ENCODE measurements at places on chromosomes 1 and 21.

DNA sequence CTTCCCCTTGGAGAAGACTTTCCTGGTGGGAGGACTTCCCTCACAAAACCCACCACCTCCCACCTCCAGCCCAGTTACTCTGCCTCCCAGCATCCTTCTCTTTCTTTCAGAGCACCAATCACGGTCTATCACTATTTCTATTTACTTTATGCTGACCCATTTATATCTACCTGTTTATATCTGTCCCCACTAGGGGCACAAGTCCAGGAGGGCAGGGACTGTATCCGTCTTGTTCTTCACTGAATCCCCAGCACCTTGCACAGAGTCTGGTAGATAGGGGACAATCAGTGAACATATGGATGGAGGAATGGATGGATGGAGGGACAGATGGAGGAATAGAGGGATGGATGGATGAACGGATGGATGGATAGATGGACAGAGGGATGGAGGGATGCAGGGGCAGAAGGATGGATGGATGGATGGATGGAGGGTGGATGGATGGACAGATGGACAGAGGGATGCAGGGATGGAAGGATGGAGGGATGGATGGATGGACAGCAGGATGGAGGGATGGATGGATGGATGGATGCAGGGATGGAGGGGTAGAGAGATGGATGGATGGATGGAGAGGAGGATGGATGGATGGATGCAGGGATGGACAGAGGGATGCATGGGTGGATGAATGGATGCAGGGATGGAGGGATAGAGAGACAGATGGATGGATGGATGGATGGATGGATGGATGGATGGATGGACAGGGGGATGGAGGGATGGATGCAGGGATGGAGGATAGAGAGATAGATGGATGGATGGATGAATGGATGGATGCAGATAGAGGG lies 5.5 kb downstream of the C1QB start:
- DNase-seq = no peak

- no peak for DNase-seq
Measured at GRCh38 chr1:176885751-176886150, 278.8 kb downstream of the ASTN1 start.

- no peak for DNase-seq
Measured at GRCh38 chr1:245622332-245623014, 467.7 kb downstream of the KIF26B start.

- no peak for DNase-seq
Measured at GRCh38 chr1:80607064-80607463, 1193.7 kb upstream of the ADGRL2 start.
